ENCODE measurements at places on chromosomes 7 and 10. TPM values are rescaled to one million over a fixed set of nuclear protein-coding genes. Genes with fewer than 3 reads are reported as not detected.

DNA sequence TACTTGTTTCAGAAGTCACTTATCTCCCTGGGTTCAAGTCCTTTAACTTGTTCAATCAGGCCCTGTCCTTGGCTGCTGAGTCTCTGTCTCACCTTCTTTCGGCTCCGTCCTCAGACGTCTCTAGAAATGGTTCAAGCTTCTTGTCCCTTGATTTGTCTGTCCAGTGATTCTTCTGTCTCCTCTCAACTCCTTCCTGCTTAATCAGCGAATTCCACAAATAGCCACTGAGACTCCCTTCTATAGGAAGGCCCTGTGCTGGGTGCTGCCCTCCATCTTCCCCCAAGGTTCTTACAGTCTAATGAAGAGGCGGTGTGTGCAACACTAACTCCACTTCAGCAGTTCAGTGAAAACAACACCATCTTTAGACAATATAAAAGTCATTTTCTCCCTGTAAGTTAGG, 12.7 kb downstream of the FAM241B start:
- H3K36me3 ChIP-seq = no peaks in the 10 kb centered on the region
- no peak for DNase-seq
- H3K27ac ChIP-seq = no peak overlapping the region
- H3K4me3 ChIP-seq = no peak overlapping the region
- H3K4me1 ChIP-seq = no peaks in the 10 kb centered on the region
- H3K27me3 ChIP-seq = no peaks in the 10 kb centered on the region

GRCh38 chr7:76262683-76263402, 39.6 kb upstream of the HSPB1 start:
- no peaks in the 10 kb centered on the region for H3K27me3 ChIP-seq
- no peak for DNase-seq
- no peaks in the 10 kb centered on the region for H3K36me3 ChIP-seq
- H3K4me3 ChIP-seq = no peak overlapping the region
- H3K4me1 ChIP-seq = peaks cover 10% of the 10 kb centered on the region

- no peaks in the 10 kb centered on the region for H3K36me3 ChIP-seq
- no peak for DNase-seq
- H3K27ac ChIP-seq = peak overlapping the region; percentile 76
- H3K4me3 ChIP-seq = no peak overlapping the region
- no peaks in the 10 kb centered on the region for H3K4me1 ChIP-seq
- no peaks in the 10 kb centered on the region for H3K27me3 ChIP-seq
Observed at GRCh38 chr7:33873981-33874750, 31.2 kb upstream of the BMPER start.

GRCh38 chr7:150715738-150716137, 675 bp upstream of the GIMAP1 start:
- no peak overlapping the region for H3K4me3 ChIP-seq
- H3K36me3 ChIP-seq = no peaks in the 10 kb centered on the region
- H3K27ac ChIP-seq = peak overlapping the region; percentile 57
- no peak for DNase-seq

DNA sequence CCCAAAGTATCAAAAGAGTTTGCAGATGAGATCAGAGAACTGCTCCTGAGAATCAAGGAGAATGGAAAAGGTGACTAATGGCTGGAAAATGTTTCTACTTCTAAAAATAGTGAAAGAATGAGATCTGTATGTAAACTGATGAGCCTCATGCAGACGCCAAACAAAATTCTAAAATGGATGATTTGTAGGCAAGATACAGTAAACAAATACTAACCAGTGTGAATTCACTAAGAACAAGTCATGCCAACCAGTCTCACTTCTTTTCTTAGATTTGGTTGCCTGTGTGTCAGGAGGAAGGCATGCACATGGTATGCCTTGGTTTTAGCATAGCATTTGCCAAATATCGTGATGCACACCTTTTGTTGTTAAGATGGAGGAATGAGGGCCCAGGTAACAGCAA, 94.9 kb upstream of the PIK3CG start:
- H3K27ac ChIP-seq = no peak overlapping the region
- H3K27me3 ChIP-seq = no peaks in the 10 kb centered on the region
- no peaks in the 10 kb centered on the region for H3K36me3 ChIP-seq
- no peak overlapping the region for H3K4me3 ChIP-seq

- H3K36me3 ChIP-seq = no peaks in the 10 kb centered on the region
- H3K4me1 ChIP-seq = no peaks in the 10 kb centered on the region
- no peaks in the 10 kb centered on the region for H3K27me3 ChIP-seq
- H3K27ac ChIP-seq = no peak overlapping the region
Observed at GRCh38 chr7:77313085-77313484, 103.1 kb downstream of the GSAP start.

DNA sequence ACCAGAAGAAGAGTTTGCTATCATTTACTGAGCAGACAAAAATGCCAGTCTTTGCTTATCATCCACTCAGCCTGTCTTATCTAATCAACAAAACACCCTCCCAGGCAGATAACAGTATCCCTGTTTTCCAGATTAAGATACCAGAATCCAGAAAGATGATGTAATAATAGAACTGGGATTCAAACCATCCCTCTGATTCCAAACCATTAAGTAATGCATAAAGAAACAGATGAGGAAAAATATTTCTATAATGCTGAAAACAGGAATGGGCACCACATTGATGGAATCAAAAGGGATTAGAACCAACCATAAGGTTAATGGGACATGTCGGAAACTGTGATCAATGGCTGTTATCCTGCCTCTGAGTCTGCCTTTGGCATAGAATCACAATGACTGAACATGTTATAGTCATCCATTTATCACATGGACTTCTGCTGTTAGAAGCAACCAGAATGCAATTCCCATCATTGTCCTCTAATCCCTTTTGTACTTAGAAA, 92.1 kb upstream of the RSU1 start:
- no peaks in the 10 kb centered on the region for H3K4me1 ChIP-seq
- no peaks in the 10 kb centered on the region for H3K36me3 ChIP-seq
- H3K27ac ChIP-seq = no peak overlapping the region
- no peak for DNase-seq
- no peak overlapping the region for H3K4me3 ChIP-seq

DNA sequence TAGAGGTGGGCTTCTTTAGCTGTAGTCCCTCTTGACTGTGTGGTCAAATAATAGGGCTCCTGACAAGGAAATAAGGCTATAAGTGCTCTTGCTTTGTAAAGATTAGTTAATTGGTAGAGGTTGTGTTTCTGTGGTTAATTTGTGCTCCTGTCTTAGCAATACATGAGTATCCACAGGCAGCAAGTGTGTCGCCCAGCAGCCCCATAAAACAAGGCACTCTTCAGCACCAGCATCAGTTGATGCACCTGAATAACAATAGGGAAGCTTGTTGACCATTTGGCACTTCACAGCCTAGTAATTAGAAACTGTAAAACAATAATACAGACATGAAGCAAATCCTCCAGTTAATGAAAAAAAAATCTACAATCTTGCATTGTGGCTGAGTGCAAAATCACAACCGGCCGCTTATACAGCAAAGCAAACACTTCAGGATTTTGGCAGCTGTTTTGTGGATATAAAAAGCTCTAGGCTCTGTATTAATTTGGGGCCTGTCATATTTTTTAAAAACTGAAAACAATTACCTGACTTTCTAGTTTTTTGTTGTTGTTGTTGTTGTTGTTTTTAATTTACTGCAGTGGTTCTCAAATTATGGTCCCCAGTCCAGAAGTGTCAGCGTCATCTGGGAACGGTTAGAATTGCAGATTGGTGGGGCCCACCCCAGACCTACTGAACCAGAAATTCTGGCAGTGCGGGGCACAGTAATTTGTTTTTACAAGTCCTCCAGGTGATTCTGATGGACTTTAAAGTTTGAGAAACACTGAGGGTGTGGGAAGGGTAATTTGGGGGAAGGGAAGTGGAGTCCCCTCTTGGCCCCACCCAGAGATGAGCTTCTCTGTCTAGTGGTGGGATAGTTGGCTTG, 56.8 kb downstream of the AUTS2 start:
- no peak for DNase-seq
- no peaks in the 10 kb centered on the region for H3K27me3 ChIP-seq
- H3K27ac ChIP-seq = no peak overlapping the region
- no peaks in the 10 kb centered on the region for H3K36me3 ChIP-seq

DNA sequence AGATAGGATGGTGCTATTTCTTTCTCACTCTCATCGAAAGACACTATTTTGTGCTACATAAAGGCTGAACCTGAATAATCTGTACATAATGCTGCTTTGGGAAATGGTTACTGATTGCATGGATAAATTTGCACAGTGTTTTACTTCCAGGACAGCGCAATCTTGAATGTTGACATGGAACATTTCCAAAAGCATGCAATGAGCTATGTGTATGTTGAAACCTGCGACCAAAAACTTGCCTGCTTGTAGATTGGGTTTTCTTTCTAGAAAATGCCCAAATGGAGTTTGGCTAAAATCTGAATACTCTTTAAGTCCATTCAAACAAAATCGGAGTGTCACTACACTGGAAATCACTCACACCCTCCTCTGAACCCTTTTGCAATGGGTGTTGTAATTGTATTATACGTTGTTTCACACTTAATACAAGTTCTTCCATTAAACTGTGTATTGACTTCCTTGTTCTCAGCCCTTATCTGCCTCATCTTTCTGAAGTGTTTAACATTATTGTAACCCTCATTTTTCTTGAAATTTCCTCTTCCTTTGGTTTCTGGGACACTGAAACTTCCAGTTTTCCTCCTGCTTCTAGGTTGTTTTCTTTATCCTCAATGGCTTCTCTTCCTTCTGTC, 73.7 kb upstream of the CAPZA2 start:
- H3K27me3 ChIP-seq = no peaks in the 10 kb centered on the region
- no peak overlapping the region for H3K4me3 ChIP-seq
- DNase-seq = no peak

GRCh38 chr10:43857206-43857930, 208.7 kb upstream of the ZNF32 start:
- DNase-seq = no peak
- H3K27me3 ChIP-seq = no peaks in the 10 kb centered on the region

DNA sequence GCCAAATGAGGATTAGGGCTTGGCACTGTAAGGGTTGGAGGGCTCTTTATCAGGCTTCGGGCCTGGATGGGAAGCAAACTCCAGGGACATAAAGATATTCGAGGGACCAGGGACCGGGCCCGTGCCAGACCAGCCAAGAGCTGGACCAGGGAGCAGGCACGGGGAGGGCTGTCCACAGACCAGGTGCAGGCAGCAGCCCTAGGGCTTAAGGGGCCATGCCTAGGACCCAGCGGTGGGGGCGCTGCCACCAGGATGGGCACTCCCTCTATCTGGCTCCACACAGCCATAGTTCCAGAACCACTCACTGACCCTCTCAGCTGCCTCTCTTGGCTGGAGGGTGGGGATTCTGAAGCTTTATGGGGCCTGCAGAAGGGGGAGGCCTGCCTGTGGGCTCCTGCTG, 32.9 kb downstream of the FAM241B start:
- no peaks in the 10 kb centered on the region for H3K27me3 ChIP-seq
- DNase-seq = no peak
- no peaks in the 10 kb centered on the region for H3K36me3 ChIP-seq

DNA sequence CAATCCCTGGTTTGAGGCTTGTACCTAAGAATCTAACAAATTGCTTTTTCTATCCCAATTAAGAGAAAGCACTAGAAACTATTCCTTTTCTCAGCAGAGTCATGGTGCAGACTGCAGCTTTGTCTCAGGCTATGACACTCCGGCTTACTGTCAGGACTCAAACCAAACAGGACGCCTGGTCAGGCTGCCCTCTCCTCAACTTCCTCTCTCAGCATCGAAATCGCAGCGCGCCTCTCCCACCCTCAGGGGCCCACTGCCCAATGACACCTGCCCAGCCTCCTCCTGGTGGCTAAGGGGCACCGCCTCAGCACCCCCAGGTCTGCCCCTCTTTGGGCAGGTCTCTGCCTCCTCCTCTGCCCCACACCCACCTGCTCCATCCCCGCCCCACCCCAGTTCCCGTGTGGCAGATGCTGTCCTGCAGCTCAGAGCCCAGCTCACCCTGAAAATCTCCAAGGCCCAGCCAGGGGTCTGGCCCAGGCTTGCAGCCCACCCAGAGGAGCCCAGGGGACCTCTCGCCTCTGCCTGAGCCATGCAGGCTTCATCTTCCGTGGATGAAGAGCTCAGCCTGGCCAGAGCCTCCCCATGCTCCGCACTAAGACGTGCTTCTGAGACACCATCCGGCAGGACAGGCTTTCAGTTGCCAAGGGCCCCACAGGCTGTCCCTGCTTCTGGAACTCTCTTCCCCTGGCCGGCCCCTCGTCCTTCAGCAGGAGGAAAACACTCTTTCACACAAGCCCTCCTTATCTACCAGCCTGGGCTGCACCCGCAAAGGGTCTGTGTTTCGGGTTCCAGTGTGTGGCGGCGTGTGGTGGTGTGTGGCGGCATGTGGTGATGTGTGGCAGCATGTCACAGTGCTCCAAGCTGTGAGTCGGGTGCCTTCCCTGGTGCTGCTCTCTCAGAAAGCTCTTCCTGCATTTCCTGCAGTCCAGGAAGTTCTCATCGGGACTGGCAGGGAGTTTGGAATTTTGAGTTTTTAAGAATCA, 16.4 kb upstream of the PTPRN2 start:
- DNase-seq = no peak
- no peaks in the 10 kb centered on the region for H3K36me3 ChIP-seq
- H3K4me1 ChIP-seq = no peaks in the 10 kb centered on the region
- H3K4me3 ChIP-seq = no peak overlapping the region

GRCh38 chr7:128031901-128032604, 816 bp upstream of the LRRC4 start:
- no peaks in the 10 kb centered on the region for H3K36me3 ChIP-seq
- H3K27me3 ChIP-seq = no peaks in the 10 kb centered on the region
- peak; percentile 38 for DNase-seq
- H3K27ac ChIP-seq = peak overlapping the region; percentile 55
- H3K4me1 ChIP-seq = peaks cover 6% of the 10 kb centered on the region

- DNase-seq = no peak
- no peak overlapping the region for H3K4me3 ChIP-seq
- no peaks in the 10 kb centered on the region for H3K4me1 ChIP-seq
- no peaks in the 10 kb centered on the region for H3K36me3 ChIP-seq
- no peak overlapping the region for H3K27ac ChIP-seq
Observed at GRCh38 chr10:1244493-1244892, 188.3 kb downstream of the WDR37 start.

GRCh38 chr7:120254845-120255244, 18.1 kb upstream of the KCND2 start:
- H3K36me3 ChIP-seq = no peaks in the 10 kb centered on the region
- DNase-seq = no peak
- no peaks in the 10 kb centered on the region for H3K27me3 ChIP-seq

- DNase-seq = no peak
- no peaks in the 10 kb centered on the region for H3K36me3 ChIP-seq
- H3K27ac ChIP-seq = no peak overlapping the region
- H3K27me3 ChIP-seq = no peaks in the 10 kb centered on the region
Observed at GRCh38 chr7:102455596-102455995, 9.1 kb downstream of the ALKBH4 start.

- no peak for DNase-seq
- no peaks in the 10 kb centered on the region for H3K4me1 ChIP-seq
- no peak overlapping the region for H3K4me3 ChIP-seq
- H3K36me3 ChIP-seq = no peaks in the 10 kb centered on the region
Observed at GRCh38 chr7:96998744-96999143, 6.6 kb upstream of the DLX6 start.

CDC14C gene
- total RNA-seq = not detected

DPYSL4 gene
- 5.0 TPM for total RNA-seq

BUD31 gene
- 63.5 TPM for total RNA-seq

RARRES2 gene
- total RNA-seq = 128 TPM

ATOH7 gene
- total RNA-seq = not detected

HILPDA gene
- total RNA-seq = 41.5 TPM

TRIM73 gene
- total RNA-seq = 15.6 TPM

GPNMB gene
- 66.8 TPM for total RNA-seq

POMZP3 gene
- total RNA-seq = 5.7 TPM

SPDYE1 gene
- total RNA-seq = not detected

ELOVL3 gene
- not detected for total RNA-seq

TEX47 gene
- not detected for total RNA-seq
